NCI-H69 (cell line): ENCODE measurements at places on chromosomes 16 and 17.

DNA sequence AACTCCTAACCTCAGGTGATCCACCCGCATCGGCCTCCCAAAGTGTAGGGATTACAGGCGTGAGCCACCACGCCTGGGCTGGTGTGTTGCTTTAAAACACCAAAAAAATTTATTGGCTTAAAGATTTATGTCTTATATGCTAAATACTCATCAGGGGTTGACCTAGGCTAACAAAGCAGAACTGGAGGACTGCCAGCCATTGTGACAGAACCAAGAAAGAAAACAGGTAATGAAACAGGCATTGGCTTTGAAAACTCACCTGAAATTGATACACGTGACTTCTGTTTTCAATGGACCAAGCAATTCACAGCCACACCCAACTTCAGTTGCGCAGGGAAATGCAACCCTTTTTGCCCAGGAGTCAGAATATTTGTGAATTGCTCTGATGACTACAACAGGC, 4.9 kb upstream of the PHAF1 start:
- peak; percentile 34 for DNase-seq

DNA sequence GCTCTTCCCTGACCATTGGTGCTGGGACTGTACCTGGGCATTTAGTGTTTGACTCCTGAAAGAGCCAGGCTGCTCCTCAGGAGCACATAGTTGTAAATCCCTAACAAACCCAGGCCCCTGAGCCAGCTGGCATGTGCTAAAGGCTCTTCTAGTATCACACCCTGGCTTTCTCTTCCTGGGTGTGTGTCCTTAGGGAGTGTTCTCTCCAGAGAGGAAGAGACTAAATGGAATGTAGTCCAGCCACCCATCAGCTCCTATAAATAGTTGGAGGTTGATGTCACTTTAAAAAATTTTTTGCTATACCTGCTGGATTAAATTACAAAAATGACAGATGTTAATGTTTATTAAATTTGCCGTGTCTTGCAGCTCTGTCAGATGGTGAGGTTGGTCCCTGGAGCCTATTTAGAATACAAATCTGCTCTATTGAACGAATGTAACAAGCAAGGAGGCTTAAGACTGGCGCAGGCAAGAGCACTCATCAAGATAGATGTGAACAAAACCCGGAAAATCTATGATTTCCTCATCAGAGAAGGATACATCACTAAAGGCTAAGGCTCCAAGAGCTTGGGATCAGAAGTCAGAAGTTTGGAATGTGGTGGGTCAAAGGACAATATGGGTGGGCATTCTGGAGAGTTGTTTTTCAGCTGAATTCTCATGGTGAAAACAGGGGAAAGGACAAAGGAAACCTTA, 13.1 kb upstream of the DUSP14 start:
- peak; percentile 93 for DNase-seq

GRCh38 chr17:20114466-20114865, 105.3 kb downstream of the SPECC1 start:
- DNase-seq, result no peak

GRCh38 chr16:85220125-85220839, 108.0 kb upstream of the CIBAR2 start:
- peak; percentile 95 for DNase-seq

- no peak for DNase-seq
Observed at GRCh38 chr16:48197294-48197693, 41.5 kb upstream of the ABCC12 start.

DNA sequence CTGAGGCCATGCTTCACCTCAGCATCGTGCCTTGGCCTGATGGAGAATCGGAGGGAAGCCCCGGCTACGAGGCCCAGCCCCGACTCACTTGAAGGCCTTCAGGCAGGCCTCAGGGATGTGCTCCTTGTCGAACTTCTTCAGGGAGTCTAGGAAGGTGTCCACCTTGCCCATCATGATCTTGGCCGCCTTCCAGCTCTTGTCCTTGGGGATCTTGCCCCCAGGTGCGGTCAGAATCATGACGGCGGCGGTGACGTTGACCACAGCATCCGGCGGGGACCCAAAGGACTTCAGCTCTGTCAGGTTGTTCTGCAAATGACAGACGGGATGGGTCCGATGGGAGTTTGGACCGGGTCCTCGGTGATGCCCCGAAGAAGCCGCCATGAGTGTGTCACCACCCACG, 81.2 kb downstream of the PGS1 start:
- DNase-seq, result no peak
